ENCODE measurements at places on chromosomes 4 and X.

DNA sequence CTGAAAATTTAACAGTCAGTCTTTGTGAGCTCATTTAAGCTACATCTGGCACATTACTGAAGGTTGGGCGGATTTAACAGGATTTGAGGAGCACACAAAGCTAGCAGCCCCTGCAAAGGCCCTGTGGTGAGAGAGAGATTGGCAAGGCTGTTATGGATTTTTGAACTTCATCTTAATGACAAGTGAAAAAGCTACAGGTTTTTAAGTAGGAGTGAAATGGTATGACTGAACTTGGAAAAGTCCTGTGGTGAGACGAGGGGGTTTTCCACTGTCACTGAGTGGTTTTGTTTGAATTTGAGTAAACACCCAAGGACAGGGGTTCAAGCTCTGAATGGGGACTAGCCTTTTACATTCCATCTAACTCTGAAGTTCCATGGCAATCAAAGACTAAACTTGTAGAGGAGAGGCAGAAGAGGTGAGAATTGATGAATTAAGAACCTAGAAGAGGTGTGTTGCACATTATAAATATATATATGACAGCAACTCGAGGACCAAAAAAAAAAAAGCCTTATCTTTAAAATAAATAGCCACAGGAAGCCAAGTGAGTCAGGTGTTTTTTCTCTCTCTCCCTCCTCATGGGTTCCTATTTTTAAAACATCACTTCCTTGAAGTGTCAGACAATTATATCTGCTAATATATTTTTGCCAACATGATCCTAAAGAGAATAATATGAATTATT, 47.8 kb upstream of the CLNK start:
- DNase-seq = no peak

DNA sequence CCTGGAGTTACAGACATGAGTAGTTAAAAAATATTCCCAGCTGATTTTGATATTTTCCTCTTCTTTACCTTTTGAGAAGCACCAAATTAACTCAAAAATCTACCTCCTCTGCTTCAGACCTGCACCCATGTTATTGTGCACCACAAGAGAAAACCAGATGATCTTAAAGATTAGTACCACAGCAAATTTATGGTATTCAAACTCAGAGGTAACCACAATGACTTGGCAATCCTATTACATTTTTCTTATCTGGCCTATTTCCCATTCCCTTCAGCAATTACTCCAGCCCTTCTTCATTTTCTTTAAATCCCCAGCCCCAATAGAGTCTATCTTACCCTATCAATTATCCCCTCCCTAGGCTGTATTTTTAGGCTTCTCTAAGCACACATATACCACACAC, 535.1 kb downstream of the FAT4 start:
- no peak for DNase-seq

DNA sequence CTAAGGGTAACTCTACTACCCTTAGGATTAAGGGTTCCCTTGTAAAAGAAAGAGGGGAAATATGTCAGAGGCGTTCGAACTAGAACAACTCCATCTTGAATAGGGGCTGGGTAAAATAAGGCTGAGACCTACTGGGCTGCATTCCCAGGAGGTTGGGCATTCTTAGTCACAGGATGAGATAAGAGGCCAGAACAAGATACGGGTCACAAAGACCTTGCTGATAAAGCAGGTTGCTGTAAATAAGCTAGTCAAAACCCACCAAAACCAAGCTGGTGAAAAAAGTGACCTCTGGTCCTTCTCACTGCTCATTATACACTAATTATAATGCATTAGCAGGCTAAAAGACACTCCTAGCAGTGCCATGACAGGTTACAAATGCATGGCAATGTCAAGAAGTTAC, 922.0 kb downstream of the DMD start:
- no peak for DNase-seq

- DNase-seq = no peak
Observed at GRCh38 chr4:140807491-140808252, 51.5 kb upstream of the TBC1D9 start.

- no peak for DNase-seq
Observed at GRCh38 chr4:163072222-163072621, 94.5 kb downstream of the NAF1 start.

- DNase-seq = no peak
Observed at GRCh38 chrX:114015966-114016365, 567.9 kb upstream of the HTR2C start.

GRCh38 chrX:63743596-63743995, 41.4 kb downstream of the ARHGEF9 start:
- no peak for DNase-seq

Measured in substantia nigra (tissue), 51 donors.